ENCODE measurements at places on chromosomes 7 and 10. TPM values are rescaled to one million over a fixed set of nuclear protein-coding genes. Genes with fewer than 3 reads are reported as not detected.

Gene IFIT1
- total RNA-seq: 3.6 TPM

- no peak for DNase-seq
Observed at GRCh38 chr7:137572056-137572784, 228.7 kb upstream of the PTN start.

- DNase-seq: no peak
Observed at GRCh38 chr7:91957823-91958222, 17.2 kb downstream of the AKAP9 start.

- DNase-seq: peak; percentile 9
Observed at GRCh38 chr7:45597286-45597984, 23.3 kb downstream of the ADCY1 start.

DNA sequence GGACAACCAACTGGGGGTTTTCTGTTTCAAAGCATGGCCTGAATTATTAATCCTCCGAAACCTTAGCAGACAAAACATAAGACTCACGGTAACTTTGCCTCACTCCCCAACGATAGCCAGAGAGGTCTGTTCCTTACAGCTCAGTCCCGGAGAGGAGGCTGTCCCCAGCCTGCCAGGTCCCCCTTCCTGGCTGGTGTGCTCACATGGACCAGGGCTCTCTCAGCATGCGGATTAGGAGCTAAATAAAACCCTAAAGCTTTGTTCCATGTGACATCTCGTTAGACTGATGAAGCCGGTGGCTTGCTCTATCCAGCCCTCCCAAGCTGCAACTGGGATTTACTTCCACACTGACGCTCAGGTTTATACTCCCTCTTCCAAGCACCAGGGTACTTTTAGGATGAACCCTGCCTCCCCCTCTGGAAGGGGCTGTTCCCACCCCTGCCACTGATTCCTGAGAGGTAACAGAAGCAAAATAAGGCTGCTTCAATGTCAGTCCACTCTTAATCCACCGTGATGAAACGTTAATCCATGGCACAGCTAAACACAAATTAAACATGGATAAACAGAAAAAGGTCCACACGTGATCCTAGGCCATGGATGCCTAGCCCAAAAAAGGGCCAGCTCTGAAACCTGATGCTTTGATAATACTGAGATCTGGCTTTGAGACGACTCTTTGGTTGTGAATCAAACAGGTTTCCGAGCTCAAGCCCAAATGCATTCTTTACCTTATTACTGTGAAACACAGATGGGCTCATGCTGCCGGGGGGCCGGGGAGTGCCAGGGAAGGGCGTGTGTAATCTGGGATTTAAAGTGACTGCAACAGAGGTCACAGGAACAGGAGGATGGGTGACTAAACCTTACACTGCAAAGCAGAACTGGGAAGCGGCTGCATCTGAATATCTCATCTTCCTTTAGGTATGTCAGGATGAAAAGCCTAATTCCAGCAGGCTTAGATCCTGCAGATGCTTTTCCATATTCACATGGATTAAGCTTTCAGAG is 86.2 kb downstream of the ZRANB1 start:
- no peak for DNase-seq

DNA sequence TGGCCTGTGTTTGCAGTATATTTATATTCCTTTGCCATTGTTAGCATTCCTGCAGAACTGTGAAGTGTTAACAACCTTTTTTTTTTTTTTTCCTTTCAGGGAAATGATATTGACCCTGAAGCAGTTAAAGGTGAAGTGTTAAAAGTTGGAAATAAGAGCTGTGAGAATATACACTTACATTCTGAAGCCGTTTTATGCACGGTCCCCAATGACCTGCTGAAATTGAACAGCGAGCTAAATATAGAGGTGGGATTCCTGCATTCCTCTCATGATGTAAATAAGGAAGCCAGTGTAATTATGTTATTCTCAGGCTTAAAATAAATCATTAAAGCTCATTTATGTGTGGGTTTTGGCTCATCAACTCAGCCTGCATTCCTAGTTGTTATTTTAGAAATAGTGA is 92.8 kb upstream of the CAPZA2 start:
- DNase-seq: no peak

DNA sequence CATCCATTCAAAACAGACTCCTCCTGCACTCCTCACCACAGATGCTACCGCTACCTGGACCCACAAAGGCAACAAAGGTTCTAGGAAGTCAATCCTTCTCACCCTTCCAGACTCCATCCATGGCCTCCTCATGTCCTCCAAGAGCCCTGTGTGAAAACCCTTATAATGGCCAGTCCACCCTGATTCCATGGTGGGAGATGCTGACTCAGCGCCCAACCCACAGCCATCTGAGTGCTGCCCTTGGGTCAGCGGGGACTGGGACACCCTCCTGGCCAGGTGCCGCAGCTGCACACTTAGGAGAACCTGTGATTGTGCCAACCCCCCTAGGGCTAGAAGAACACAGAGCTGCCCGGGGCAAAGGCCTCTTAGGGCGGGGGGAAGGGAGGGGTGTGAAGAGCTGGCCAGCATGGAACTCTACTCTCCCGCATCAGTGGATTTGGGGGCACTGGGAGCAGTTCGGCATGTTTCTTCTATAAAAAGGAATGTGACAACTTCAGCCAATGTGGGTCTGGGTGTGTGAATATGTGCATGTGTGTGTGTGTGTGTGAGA is 25.4 kb downstream of the TMEM273 start:
- no peak for DNase-seq

GRCh38 chr7:135320268-135320667 is 86.6 kb downstream of the STRA8 start:
- peak; percentile 79 for DNase-seq

GRCh38 chr7:97851683-97852082 is 20.5 kb downstream of the ASNS start:
- no peak for DNase-seq
